K562 (cell line): ENCODE measurements at places on chromosomes 16 and 17.
A peak's percentile ranks its signal among the peaks of the same experiment; 100 is the strongest.

GRCh38 chr16:3046641-3047386, 453 bp downstream of the MMP25 start:
- no peak for DNase-seq

DNA sequence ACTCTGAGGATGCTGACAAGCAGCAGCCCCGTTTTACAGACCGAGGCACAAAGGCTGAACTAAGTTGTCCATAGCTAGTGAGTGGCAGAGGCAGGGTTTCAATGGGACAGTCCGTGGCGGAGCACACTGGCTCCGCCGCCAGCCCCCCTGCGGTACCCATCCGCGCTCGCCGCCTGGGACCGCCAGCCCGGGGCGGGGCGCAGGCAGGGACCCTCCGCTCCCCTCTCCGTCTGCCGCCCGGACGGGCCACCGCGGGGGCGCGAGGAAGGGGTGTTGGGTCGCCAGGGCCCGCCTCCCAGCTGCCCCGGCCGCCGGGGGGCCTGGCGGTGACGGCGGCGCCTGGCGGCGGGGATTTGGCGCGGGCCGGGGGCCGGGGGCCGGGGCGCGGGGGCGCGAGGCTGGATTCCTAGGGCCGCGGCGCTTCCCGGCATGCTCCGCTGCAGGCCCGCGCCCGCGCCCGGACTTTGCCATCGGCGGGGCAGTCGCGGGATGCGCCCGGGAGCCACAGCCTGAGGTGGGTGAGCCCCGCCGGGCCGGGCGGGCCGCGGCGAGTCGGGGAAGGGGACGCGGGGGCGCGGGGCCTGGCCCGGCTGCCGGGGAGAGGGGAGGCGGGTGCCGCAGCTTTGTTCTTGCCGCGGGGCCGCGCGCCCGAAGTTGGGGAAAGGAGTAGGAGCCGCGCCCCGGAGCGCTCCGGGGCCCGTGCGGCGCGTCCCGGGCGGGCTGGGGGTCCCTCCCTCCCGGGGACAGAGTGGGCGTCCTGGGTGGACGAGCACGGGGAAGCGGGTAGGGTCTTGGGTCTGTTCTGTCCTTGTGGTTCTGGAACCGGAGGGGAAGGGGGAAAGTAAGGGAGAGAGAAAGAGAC, at the start of gene TMEM98:
Gene TMEM98, plus strand, starts transcription at position 430 of the 862 bp plus-strand sequence. CDS start 3,376 bp downstream, outside the sequence.
- DNase-seq = peak; percentile 84

DNA sequence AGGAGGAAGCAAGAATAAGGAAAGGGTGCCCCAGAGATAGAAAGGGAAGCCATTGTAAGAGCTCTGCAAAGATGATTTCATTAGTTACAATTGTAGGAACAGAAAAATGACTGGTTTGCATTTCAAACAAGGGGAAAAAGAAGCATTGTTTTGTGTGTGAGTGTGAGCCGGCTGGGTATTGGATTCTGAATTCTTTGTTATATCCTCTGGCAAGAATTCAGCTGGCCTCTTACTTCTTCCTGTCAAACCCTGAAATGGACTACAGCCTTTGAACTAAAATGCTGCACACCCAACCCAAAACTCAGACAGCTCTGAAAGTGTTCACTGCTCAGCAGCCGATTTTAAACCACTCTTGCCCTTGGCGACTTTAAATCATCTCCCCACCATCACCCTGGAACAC, 461.3 kb downstream of the PMP22 start:
- no peak for DNase-seq

GRCh38 chr16:80948886-80949493, 57.7 kb downstream of the CMC2 start:
- peak; percentile 72 for DNase-seq

DNA sequence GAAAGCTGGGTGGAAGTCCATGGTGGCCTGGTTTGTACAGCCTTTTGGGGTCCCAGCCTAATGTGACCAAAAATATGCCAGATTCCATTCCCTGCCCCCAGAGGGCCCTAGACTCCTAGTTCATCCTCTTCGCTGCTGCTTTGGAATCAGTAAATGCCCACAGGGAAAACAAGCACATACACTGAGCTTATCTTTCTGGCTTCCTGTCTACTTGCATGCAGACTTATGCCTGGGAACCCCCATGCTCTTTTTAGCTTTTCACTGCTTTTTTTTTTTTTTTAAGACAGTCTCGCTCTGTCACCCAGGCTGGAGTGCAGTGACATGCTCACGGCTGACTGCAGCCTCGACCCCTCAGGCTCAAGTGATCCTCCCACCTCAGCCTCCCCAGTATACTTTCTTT, 6.2 kb upstream of the CD300LG start:
- DNase-seq = peak; percentile 44

DNA sequence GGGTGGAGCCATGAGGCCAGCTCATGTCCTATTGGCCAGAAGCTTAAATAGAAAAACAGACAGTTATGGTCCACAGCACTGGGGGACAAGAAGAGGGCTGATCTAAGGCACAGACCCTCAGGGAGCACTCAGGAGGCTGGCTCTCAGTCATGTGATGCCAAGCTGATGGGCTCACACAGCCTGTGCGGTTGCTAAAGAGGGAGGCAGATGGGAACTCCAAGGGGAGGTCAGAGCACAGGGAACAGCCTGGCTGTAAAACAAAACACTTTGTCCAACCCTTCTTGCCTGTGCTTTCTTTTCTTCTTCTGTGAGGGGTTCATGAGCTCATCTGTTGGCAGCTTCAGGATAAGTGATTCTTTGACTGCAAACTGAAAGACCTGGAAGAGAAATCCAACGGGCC, 27.2 kb downstream of the CNTNAP1 start:
- no peak for DNase-seq

- DNase-seq = no peak
Measured at GRCh38 chr17:31448467-31449077, 57.1 kb downstream of the RAB11FIP4 start.

- no peak for DNase-seq
Measured at GRCh38 chr17:38452719-38453118, 24.5 kb downstream of the ARHGAP23 start.

GRCh38 chr17:71995590-71995989, 125.2 kb upstream of the SOX9 start:
- no peak for DNase-seq

- DNase-seq = no peak
Measured at GRCh38 chr16:67548265-67549126, 13.8 kb upstream of the CTCF start.

- no peak for DNase-seq
Measured at GRCh38 chr16:80585764-80586163, 45.0 kb downstream of the DYNLRB2 start.

DNA sequence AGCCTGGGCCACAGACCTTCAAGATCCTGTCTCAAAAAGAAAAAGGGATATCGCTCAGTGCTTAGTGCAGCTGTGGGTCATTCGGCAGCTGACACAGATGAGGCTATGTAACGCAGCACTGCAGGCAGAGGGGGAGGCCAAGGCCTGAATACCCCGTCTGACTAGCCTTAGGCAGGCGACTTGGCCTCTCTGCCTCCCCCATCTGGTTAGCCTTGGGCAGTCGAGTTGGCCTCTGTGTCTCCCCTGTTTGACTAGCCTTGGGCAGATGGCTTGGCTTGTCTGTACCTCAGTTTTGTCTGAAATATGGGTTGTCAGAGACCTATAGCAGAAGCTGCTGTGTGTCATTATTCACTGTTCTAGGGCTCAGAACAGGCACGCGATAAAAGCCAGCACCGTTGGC, 10.0 kb downstream of the SPATA33 start:
- DNase-seq = no peak

DNA sequence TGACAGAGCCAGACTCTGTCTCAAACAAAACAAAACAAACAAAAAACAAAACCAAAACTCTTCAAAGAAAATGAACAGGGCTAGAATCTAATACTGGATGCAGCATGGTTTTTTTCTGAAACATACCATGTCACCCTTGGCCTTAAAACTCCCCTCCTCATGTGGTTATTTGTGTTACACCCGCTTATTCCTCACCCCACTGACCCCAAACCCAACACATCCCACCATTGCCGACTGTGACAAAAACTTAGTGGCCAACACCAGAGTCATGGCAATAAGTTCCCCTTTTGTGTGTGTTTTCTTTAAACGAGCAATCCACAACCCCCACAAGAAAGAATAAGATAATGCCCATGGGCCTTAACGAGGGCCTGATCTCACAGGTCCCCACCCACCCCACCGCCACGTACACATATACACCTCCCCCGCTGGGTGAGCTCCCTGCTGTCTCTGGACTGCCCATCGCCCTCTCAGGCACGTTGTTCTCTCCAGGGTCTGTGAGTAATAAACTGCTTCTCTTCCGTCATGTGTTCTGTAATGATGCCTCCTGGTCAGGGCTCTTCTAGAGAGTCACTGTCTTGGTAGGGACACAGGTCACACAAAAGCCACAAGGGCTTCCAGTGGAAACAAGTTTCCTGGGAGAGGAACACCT, 16.8 kb upstream of the ENGASE start:
- no peak for DNase-seq

GRCh38 chr16:86818671-86819532, 240.6 kb downstream of the FOXL1 start:
- DNase-seq = no peak

DNA sequence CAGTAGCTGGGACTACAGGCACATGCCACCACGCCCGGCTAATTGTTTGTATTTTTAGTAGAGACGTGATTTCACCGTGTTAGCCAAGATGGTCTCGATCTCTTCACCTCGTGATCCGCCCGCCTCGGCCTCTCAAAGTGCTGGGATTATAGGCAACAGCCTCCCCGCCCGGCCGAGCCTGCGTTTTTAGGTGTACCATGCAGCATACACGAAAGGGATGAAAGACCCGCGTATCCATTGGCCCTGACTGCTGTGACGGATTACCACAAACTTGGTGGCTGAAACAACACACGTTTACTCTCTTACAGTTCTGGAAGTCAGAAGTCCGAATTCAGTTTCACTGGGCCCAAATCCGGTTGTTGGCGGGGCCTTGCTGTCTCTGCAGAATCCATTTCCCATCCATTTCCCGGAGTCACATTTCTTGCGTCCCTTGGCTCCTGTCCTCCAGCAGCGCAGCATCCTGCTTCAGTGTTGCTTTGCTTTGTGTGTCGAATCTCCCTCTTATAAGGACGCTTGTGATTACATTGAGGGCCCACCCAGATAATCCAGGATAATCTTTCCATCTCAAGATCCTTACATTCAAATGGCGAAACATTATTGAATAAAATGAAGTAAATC, 8.3 kb upstream of the GUCY2D start:
- DNase-seq = no peak

GRCh38 chr17:1931844-1932579, 93.1 kb downstream of the RTN4RL1 start:
- no peak for DNase-seq

DNA sequence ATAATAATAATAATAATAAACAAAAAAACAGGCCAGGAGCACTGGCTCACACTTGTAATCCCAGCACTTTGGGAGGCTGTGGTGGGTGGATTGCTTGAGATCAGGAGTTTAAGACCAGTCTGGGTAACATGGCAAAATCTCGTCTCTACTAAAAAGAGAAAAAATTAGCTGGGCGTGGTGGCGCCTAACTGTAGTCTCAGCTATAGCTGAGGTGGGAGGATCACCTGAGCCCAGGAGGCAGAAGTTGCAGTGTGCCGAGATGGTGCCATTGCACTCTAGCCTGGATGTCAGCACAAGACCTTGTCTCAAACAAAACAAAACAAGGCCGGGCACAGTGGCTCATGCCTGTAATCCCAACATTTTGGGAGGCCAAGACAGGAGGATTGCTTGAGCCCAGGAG, 18.7 kb upstream of the ATP6V0C start:
- no peak for DNase-seq

- DNase-seq = no peak
Measured at GRCh38 chr17:68851890-68852289, 103.3 kb downstream of the ABCA8 start.

- DNase-seq = no peak
Measured at GRCh38 chr17:56514899-56515298, 78.6 kb upstream of the NOG start.

DNA sequence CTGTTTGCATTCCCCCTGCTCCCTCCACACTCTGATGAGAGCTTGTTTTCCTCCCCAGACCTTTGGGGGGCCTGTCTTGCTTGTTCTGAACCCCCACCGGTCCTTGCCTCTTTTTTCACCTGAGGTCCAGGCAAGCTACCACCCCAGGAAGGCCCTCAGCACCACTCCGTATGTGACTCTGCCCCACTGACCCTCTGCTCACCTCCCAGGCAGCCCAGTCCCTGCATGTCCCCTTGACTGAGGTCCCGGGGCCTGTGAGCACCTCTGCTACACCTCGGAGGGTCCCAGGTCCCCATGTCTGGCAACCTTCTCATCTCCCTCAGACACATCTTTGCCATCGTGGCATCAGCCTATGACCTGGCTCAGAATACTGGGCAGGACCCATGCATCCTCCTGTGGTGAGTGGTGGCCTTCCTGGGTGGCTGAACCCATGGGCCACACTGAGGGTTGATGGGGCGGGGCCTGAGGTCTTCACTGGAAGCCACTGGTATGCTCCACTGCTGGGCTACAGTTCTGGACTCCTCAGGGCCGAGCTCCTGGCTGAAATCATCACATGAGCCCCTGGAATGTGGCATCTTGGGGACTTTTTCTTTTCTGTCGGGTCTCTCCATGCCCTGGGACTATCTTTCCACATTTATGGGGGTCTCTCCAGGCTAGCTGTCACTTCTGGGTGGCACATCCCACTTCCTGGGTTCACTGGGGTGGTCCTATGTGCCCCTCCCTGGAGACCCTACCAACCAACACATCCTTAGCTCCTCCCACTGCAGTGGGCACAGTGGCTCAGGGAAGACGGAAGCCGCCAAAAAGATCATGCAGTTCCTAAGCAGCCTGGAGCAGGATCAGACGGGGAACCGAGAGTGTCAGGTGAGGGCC, 3.5 kb downstream of the MYO15B start:
- DNase-seq = no peak

DNA sequence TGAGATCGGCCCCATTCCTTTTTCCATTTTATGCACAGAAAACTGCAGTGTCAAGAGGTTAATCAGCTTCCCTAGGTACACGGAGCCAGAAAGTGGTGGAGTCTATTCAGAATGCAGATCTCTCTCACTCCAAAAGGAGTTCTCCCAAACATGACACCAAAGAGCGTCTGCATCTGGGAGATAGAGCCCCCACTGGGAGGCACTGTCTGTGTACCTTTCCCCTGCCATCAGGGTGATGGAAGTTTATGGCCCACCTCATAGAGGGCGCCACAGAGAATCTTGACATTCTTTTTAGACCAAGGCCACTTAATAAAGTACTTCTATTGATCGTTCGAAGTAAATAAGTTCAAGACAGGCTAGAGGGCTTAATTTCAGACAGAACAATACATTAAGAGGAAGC, 493.7 kb upstream of the ERCC4 start:
- peak; percentile 19 for DNase-seq

DNA sequence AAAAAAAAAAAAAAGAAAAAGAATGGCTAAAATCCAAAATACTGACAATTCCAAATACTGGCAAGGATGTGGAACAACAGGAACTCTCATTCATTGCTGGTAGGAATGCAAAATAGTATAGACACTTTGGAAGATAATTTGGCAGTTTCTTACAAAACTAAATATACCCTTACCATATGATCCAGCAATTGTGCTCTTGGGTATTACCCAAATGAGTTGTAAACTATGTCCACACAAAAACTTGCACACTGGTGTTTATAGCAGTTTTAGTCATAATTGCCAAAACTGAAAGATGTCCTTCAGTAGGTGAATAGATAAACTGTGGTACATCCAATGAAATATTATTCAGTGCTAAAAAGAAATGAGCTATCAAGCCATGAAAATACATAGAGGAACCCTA, 8.5 kb upstream of the MEIOC start:
- no peak for DNase-seq
